Gastrocnemius medialis (tissue), 4 donors: ENCODE measurements at places on chromosomes 2 and 18. TPM values are rescaled to one million over a fixed set of nuclear protein-coding genes. Genes with fewer than 3 reads are reported as not detected.

Gene CFAP65
- total RNA-seq, result not detected

DNA sequence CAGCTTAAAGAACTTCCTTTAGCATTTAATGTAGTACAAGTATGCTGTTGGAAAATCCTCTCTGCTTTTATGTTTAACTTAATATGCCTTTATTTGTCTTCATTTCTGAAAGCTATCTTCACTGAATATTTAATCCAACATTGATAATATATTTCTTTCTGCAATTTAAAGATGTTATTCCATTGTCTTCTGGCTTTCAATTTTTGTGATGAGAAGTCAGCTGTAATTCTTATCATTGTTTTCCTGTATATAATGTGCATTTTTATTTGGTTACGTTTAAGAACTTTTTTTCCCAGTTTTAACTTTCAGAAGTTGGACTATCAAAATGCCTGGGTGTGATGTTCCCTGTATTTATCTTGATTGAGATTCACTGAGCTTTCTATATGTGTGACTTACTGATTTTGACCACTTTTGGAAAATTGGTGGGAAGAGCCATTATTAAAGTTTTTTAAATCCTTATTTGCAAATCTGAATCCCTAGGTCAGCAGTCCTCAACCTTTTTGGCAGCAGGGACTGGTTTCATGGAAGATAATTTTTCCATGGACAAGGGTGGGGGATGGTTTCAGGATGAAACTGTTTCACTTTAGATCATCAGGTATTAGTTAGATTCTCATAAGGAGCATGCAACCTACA lies 241.0 kb downstream of the TNS1 start:
- DNase-seq, result no peak
- no peak overlapping the region for H3K27ac ChIP-seq
- peaks cover 2% of the 10 kb centered on the region for H3K4me1 ChIP-seq
- H3K36me3 ChIP-seq, result no peaks in the 10 kb centered on the region
- no peaks in the 10 kb centered on the region for H3K27me3 ChIP-seq

DNA sequence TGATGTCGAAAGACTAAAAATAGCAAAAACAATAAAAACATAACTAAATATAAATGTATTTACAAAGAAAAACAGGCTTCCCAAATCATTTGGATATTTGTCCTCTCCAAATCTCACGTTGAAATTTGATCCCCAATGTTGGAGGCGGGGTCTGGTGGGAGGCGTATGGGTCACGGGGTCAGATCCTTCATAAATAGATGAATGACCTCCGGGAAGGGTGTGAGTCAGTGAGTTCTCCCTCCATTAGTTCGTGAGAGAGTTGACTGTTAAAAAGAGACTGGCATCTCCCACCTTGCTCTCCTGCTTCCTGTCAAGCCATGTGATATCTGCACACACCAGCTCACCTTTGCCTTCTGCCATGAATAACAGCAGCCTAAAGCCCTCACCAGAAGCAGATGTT lies 703.0 kb downstream of the TMEM182 start:
- H3K4me3 ChIP-seq, result no peak overlapping the region
- no peak overlapping the region for H3K27ac ChIP-seq
- no peaks in the 10 kb centered on the region for H3K36me3 ChIP-seq
- H3K27me3 ChIP-seq, result no peaks in the 10 kb centered on the region

- no peak overlapping the region for H3K4me3 ChIP-seq
- H3K27ac ChIP-seq, result no peak overlapping the region
- no peak for DNase-seq
- H3K36me3 ChIP-seq, result no peaks in the 10 kb centered on the region
These were observed 325.2 kb downstream of the CYP26B1 start for GRCh38 chr2:71822463-71822862.

- no peaks in the 10 kb centered on the region for H3K4me1 ChIP-seq
- DNase-seq, result no peak
- H3K36me3 ChIP-seq, result no peaks in the 10 kb centered on the region
- no peak overlapping the region for H3K4me3 ChIP-seq
- H3K27ac ChIP-seq, result no peak overlapping the region
These were observed 305.4 kb upstream of the HS6ST1 start for GRCh38 chr2:128623776-128624761.

Gene RASGRP3
- 12.1 TPM for total RNA-seq

DNA sequence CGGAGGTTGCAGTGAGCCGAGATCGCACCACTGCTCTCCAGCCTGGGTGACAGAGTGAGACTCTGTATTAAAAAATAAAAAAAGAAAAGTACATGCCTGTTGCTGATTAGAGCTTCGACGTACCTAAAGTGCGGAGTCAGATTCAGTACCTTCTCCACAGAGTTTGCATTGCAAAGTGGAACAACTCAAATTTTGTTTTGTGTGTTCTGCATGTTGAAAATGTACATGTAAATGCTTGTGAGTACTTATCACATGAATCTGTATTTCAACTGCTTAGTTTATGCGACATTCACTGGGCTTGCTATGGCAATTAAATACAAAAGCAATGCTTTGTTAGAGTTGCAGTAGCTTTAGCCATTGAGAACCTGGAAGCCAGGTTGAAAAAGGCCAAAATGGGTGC lies 36.4 kb downstream of the ACTR2 start:
- H3K27ac ChIP-seq, result no peak overlapping the region
- DNase-seq, result no peak
- no peaks in the 10 kb centered on the region for H3K27me3 ChIP-seq
- peaks cover 2% of the 10 kb centered on the region for H3K4me1 ChIP-seq
- no peak overlapping the region for H3K4me3 ChIP-seq
- peaks cover 36% of the 10 kb centered on the region for H3K36me3 ChIP-seq

DNA sequence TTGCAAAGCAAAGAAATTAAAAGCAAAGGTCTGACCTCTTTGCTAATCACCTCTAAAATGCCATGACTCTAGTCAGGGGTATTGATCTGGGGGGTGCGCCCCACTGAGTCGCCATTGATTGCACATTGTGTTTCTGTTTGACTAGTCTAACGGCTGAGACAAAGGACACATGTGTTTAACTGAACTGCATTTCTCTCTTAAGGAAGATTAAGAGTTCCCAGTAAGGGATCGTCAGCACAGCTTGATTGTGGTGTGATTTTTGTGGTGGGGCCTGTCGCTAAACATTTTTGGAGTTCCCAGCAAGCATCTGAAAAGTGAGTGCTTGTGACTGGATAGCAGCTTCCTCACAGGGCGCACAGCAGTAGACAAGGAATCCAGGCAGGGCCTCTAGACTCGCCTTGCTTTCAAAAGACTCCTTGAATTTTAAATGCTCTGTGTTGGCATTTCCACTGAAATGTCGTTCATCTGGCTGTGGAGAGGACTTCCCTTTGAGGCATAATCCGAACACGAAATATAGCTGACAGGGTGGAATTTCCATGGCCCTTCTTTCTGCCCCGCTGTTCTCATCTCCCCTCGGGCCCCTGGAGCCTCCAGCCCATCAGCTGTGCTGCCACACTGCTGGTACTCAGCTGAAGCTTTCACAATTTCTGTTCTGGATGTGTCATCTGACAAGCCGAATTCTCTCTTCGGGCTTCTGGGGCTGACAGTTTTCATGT lies 126.3 kb downstream of the FAM168B start:
- no peak for DNase-seq
- H3K27ac ChIP-seq, result no peak overlapping the region
- no peaks in the 10 kb centered on the region for H3K36me3 ChIP-seq
- no peak overlapping the region for H3K4me3 ChIP-seq
- H3K27me3 ChIP-seq, result peaks cover 31% of the 10 kb centered on the region

Gene ALKAL2
- total RNA-seq, result not detected

Gene DSG2
- total RNA-seq, result 3.7 TPM

Gene THADA
- total RNA-seq, result 19.0 TPM

Gene TMEM163
- not detected for total RNA-seq

GRCh38 chr2:147789720-147790119 lies 55.1 kb upstream of the ACVR2A start:
- no peaks in the 10 kb centered on the region for H3K4me1 ChIP-seq
- H3K27ac ChIP-seq, result no peak overlapping the region
- H3K36me3 ChIP-seq, result no peaks in the 10 kb centered on the region
- H3K4me3 ChIP-seq, result no peak overlapping the region
- no peak for DNase-seq
- H3K27me3 ChIP-seq, result no peaks in the 10 kb centered on the region

GRCh38 chr2:62573137-62573731 lies 67.2 kb upstream of the TMEM17 start:
- peaks cover 11% of the 10 kb centered on the region for H3K27me3 ChIP-seq
- no peak overlapping the region for H3K27ac ChIP-seq
- no peaks in the 10 kb centered on the region for H3K4me1 ChIP-seq
- DNase-seq, result no peak
- no peak overlapping the region for H3K4me3 ChIP-seq
- H3K36me3 ChIP-seq, result no peaks in the 10 kb centered on the region

DNA sequence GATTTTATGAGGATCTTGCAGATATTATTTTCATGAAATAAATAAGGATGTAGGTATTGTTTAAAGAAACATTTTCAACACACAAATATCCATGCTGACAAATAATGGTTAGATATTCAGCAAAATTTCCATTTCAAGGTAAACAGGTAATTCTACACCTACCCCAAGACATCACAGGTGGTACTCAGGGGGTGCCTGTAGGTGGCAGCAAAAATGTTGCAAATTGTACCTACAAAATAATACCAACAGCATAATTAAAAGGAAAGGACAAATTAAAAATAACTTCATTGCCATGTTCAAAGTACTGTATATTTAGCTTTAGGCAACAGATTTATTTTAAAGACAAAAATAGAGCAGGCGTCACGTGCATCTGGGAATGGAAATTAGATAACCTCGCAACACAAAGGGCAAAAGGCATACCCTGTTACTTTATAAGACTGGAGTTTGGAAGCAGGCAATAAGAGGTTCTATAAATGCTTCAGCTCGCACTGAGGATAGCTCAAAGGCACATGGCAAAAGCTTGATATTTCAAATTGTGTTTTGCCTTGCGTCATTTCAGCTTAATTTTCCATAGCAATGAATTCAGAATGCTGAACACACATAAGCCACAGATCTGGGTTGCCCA lies 630.5 kb downstream of the TDRD15 start:
- H3K27me3 ChIP-seq, result no peaks in the 10 kb centered on the region
- H3K27ac ChIP-seq, result no peak overlapping the region
- no peaks in the 10 kb centered on the region for H3K4me1 ChIP-seq
- no peaks in the 10 kb centered on the region for H3K36me3 ChIP-seq

DNA sequence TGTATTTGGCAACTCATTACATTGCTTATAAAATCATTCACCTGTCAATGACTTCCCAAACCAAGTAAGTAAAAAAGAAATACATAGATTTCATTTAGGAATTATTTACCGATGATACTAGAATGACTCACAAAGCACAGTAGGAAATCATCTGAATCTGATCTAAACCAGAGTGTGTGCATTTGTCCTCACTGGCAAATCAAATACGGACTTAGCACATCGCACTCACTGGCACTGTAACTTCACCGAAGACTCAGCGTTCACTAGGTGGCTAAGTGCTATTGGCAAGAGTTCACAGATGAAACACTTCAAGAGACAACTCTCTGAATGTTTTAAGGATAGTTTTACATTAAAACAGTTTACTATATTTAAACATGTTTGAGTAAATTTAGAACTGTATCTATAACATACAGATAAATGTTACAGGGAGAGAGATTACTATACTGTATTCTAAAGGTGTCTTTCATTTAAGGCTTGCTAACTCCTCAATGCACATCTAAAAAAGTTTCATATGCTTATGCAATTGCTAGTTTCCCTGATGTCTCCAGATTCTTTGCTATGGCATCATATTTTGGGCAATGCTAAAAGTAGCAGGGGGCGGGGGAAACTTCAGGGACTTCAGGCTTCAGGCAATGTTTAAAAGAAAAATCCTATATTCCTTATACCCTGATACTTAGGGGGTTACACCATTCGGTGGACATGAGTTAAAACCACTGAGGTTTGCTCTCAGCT lies 48.8 kb downstream of the STK39 start:
- H3K36me3 ChIP-seq, result no peaks in the 10 kb centered on the region
- DNase-seq, result no peak
- no peaks in the 10 kb centered on the region for H3K4me1 ChIP-seq
- no peak overlapping the region for H3K4me3 ChIP-seq

GRCh38 chr2:167820488-167820887 lies 426.9 kb downstream of the STK39 start:
- H3K27ac ChIP-seq, result no peak overlapping the region
- H3K36me3 ChIP-seq, result no peaks in the 10 kb centered on the region
- H3K27me3 ChIP-seq, result no peaks in the 10 kb centered on the region
- H3K4me3 ChIP-seq, result no peak overlapping the region
- no peak for DNase-seq

Gene IL1A
- not detected for total RNA-seq

GRCh38 chr18:77597726-77598125 lies 348.1 kb downstream of the GALR1 start:
- H3K4me3 ChIP-seq, result no peak overlapping the region
- no peaks in the 10 kb centered on the region for H3K36me3 ChIP-seq
- no peak overlapping the region for H3K27ac ChIP-seq
- no peak for DNase-seq
- H3K27me3 ChIP-seq, result no peaks in the 10 kb centered on the region
- no peaks in the 10 kb centered on the region for H3K4me1 ChIP-seq

Gene NEDD4L
- total RNA-seq, result 38.7 TPM

GRCh38 chr18:3612315-3612714 lies 162.3 kb downstream of the TGIF1 start:
- H3K4me3 ChIP-seq, result no peak overlapping the region
- no peaks in the 10 kb centered on the region for H3K27me3 ChIP-seq
- no peaks in the 10 kb centered on the region for H3K36me3 ChIP-seq
- H3K4me1 ChIP-seq, result no peaks in the 10 kb centered on the region
- no peak overlapping the region for H3K27ac ChIP-seq
- no peak for DNase-seq

- no peaks in the 10 kb centered on the region for H3K36me3 ChIP-seq
- no peak for DNase-seq
- no peaks in the 10 kb centered on the region for H3K27me3 ChIP-seq
- no peak overlapping the region for H3K27ac ChIP-seq
These were observed 115.1 kb downstream of the GYPC start for GRCh38 chr2:126771094-126771493.

DNA sequence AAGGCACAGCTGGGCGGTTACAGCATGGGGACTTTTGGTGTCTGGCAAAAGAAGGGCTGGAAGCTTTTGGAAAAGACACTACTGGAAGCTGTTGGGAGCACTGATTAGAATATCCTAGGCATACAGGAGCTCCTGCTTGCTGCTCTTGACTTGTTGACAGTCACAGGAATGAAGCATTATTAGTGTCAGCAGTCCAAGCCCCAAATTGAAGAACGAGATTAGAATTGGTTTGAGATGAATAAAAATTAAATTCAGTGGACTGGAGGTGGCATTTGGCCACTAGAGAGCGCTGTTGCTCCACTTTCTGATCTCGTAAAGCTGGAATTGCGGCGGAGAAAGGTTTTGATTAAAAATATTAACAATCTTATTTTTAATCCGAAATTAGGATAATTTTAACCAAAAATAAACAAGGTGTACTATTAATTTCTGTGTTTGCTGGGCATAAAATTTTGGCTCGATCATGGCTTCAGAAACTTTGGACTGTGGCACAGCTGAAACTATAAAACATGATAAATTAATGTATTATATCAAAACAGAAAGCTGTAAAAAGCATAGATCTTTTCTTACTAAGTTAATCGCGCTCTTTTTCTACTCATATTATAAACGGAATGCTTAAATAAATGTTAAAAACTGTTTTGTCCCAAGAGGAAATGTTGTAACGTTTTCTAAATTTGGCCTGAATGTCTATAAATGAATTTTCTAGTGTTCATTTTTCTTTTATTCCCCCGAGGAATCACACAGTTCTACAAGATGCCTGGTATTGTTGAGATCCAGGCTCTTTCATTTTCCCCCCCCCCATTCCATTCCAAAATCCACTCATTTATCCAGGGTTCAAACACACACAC lies 2.4 kb upstream of the HOXD8 start:
- peaks cover 7% of the 10 kb centered on the region for H3K4me1 ChIP-seq
- peaks cover 11% of the 10 kb centered on the region for H3K27me3 ChIP-seq
- no peaks in the 10 kb centered on the region for H3K36me3 ChIP-seq
- H3K27ac ChIP-seq, result no peak overlapping the region
- H3K4me3 ChIP-seq, result peak overlapping the region; percentile 29
- DNase-seq, result peak; percentile 42

- no peak for DNase-seq
- H3K4me1 ChIP-seq, result no peaks in the 10 kb centered on the region
- H3K36me3 ChIP-seq, result no peaks in the 10 kb centered on the region
- H3K4me3 ChIP-seq, result no peak overlapping the region
These were observed 117.8 kb downstream of the ATAD2B start for GRCh38 chr2:23809150-23809549.
